Caco-2 (cell line): ENCODE measurements at places on chromosomes 1 and 21. TPM values are rescaled to one million over a fixed set of nuclear protein-coding genes. Genes with fewer than 3 reads are reported as not detected.

GRCh38 chr1:228207851-228208821 is at the start of gene OBSCN:
Gene OBSCN, plus strand, starts transcription at chr1:228208044. Its CDS starts 3,740 bp downstream, at chr1:228211784.
- no peak for DNase-seq

Gene ACTN2
- not detected in 2 replicates for total RNA-seq

DNA sequence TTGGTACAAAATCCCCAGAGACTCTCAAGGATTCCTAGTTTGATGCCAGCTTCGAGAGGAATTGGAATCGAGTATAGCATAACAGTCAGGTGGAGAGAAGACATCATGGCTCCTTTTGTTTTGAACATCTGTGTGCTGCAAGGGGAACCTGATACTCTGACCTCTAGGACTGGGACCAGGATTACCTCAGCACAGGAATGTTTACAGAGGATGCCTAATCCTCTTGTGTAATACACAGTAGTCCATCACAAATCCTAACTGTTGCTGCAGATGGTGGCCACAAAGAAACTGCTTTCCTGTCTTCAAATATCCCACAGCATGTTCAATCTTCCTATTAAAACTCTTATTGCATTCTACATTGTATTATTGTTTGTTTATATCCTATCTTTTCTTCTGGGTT is 111.8 kb upstream of the PRMT6 start:
- DNase-seq: peak; percentile 3

Gene UAP1
- 35.2 and 39.8 TPM in 2 replicates for total RNA-seq

Gene MFAP2
- 20.5 and 22.7 TPM in 2 replicates for total RNA-seq

- DNase-seq: no peak
Observed at GRCh38 chr1:246083416-246083815, 423.7 kb downstream of the SMYD3 start.

DNA sequence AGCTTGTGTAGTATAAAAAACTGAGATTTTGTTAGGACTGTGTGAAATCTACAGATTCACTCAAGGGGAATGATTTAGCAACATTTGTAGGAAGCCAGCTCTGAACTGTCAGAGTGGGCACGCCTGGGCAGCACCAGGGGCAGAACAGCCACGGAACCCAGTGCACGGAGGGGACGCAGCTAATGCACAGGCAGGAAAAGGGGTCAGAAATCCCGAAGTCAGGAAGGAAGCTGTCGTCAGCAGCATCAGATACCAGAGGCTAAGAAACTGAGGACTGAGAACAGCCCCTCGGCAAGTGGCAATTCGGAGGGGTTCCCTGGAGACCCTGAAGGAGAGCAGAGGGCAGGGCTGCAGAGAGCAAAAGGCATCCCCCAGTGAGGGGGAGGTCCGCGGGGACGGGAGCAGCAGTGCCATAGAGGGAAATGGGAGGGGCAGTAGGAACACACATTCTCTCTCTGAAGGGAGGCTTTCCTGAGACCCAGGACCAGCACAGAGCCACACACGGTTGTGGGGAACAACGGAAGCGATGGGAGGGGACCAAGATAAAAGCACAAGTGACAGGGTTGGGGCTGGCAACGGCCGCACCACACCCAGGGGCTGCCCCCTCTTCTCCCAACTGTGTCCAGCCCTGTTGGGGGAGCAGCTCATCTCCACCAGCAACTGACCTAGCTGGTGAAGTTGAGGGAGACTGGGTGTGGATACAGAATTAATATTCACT is 12.7 kb downstream of the UBE2J2 start:
- no peak for DNase-seq

Gene PYHIN1
- total RNA-seq: not detected in 2 replicates

DNA sequence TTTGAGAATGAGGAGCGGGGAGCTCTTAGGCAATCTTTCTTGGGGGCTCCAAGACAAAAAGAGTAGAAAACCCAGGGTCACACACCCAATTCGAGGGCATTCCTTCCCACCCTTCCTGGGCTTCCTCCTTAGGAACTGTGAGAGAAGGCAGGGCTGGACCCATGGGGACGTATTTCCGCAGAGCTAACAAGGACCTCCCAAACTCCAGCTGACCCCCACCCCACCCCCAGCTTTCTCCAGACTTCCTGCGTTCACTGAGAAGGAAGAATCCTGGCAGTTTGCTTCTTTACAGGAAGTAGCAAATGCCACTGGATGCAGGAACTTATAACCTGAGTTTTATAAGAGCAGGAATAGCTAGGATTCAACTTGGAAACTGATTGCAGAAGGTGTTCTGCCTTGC is 2.7 kb upstream of the LHX9 start:
- DNase-seq: no peak

- DNase-seq: no peak
Observed at GRCh38 chr1:29960876-29961275, 724.6 kb downstream of the PTPRU start.
